ENCODE measurements at places on chromosomes 3 and 15. TPM values are rescaled to one million over a fixed set of nuclear protein-coding genes. Genes with fewer than 3 reads are reported as not detected.

CLRN1 gene
- total RNA-seq: not detected

IGF2BP2 gene
- 82.7 TPM for total RNA-seq

SLC22A14 gene
- total RNA-seq: 0.59 TPM

SCAMP5 gene
- 0.51 TPM for total RNA-seq

All from smooth muscle cell of the umbilical artery (primary cell).